ENCODE measurements at places on chromosomes 5 and 9. TPM values are rescaled to one million over a fixed set of nuclear protein-coding genes. Genes with fewer than 3 reads are reported as not detected.

- H3K36me3 ChIP-seq, result no peaks in the 10 kb centered on the region
- DNase-seq, result no peak
- H3K27me3 ChIP-seq, result 0 out of 2 replicates have a peak, but pooled peaks cover 1% of the 10 kb centered on the region
- H3K4me3 ChIP-seq, result no peak overlapping the region
- peaks cover 10% of the 10 kb centered on the region for H3K4me1 ChIP-seq
Measured at GRCh38 chr5:159332800-159333544, 2.7 kb upstream of the IL12B start.

DNA sequence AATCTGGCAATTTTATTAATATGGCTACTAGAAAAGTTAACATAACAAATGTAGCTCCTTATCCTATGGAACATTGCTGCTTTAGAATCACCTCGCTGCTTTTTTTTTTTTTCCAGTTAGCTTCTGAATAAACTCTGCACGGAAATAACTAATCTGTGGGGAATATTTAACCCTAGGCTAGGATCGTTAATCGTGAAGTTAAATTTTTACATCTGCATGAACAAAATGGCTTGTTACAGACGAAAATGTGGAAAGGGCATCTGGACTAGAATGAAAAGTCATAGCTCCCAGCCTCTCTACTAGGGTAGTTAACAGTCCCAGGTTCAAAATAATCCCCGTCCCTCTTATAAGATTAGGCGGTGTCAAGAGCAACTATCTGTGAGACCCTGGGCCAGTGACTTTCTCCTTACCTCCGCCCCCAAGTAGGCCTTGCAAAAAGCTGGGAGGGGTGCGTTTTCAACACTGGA, 470 bp upstream of the SLC22A5 start:
- H3K4me1 ChIP-seq, result peaks cover 8% of the 10 kb centered on the region
- no peaks in the 10 kb centered on the region for H3K36me3 ChIP-seq
- DNase-seq, result no peak
- peak overlapping the region; percentile 84 for H3K4me3 ChIP-seq
- peak overlapping the region; percentile 31 for H3K27ac ChIP-seq

The SEMA6A gene
- 1.9 TPM for total RNA-seq

DNA sequence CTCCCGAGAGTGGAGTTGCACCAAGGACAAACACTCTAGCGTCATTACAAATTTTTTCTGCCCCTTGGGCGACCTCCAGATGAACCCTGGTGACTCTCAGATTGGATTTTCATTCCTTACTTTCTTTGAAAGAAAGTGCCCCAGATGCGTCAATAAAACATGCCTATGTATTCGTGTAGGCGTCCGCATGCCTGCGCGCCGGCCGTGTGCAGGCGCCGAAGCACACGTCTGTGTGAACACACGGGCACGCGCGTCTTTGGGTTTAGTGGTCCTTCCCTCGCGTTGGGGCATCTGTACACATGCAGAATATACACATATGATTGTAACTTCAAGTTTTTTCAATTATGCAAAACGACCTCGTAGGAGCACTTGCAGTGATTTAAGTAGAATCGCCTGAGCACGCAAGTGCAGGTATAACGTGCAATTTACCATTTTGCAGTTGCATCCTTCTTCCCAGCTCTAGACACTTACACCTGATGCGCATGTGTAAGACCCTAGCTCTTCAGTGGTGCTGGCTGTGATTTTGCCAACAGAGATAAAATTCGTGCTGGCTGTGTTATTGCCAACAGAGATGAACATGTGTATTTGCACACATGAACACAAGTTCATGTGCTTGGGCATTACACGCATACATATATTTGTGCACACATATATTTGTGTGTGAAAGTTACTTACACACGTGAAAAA, 1.9 kb upstream of the LHX2 start:
- H3K4me3 ChIP-seq, result no peak overlapping the region
- no peaks in the 10 kb centered on the region for H3K36me3 ChIP-seq
- H3K27me3 ChIP-seq, result no peaks in the 10 kb centered on the region
- no peak overlapping the region for H3K27ac ChIP-seq

DNA sequence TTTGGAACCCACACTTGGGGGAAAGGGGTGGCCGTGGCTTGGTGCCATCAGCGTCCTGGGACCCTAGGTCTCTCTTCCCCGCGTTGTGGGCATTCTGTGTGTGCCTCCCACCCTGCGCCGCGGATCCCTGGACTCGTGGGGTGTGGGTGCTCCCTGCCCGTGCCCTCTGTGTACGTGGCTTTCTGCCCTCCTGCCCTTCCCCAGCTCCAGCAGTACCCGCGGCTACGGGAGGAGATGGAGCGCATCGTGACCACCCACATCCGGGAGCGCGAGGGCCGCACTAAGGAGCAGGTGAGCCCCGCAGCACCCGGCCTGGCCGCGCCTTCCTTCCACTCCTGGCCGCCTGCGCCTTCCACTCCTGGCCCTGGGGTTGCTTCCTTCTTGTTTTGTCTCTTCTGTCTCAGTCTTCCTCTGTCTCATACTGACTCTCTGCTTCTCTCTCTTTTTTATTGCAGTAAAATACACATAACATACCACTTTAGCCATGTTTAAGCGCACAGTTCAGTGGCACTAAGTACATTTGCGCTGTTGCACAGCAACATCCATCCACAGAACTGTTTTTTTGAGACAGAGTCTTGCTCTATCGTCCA, 30.7 kb downstream of the DNM1 start:
- H3K27ac ChIP-seq, result no peak overlapping the region
- no peaks in the 10 kb centered on the region for H3K27me3 ChIP-seq
- H3K36me3 ChIP-seq, result no peaks in the 10 kb centered on the region

DNA sequence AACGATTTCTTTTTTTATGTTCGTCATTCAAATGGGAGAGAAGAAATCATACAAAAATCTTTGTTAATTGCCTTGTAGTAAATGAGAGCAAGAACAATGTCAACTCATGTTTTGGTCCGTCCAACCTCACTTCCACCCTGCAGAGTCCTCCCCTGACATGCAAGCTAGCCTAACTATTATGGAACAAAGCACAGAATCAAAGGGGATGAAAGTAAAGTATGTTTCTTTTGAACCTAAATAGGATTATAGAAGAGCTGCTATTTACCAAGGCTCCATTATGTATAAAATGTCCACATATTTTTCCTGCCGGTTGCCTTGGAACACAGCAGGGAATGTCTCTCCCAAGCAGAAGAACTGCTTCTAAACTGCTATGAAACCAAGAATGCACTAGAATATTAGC, 161.1 kb downstream of the MRPS30 start:
- H3K36me3 ChIP-seq, result no peaks in the 10 kb centered on the region
- no peaks in the 10 kb centered on the region for H3K4me1 ChIP-seq
- DNase-seq, result no peak
- no peak overlapping the region for H3K27ac ChIP-seq
- no peaks in the 10 kb centered on the region for H3K27me3 ChIP-seq
- H3K4me3 ChIP-seq, result no peak overlapping the region

- H3K36me3 ChIP-seq, result no peaks in the 10 kb centered on the region
- DNase-seq, result no peak
- H3K27ac ChIP-seq, result peak overlapping the region; percentile 89
- H3K4me1 ChIP-seq, result peaks cover 55% of the 10 kb centered on the region
- H3K4me3 ChIP-seq, result peak overlapping the region; percentile 65
Measured at GRCh38 chr5:131279204-131279603, 15.4 kb downstream of the CDC42SE2 start.

DNA sequence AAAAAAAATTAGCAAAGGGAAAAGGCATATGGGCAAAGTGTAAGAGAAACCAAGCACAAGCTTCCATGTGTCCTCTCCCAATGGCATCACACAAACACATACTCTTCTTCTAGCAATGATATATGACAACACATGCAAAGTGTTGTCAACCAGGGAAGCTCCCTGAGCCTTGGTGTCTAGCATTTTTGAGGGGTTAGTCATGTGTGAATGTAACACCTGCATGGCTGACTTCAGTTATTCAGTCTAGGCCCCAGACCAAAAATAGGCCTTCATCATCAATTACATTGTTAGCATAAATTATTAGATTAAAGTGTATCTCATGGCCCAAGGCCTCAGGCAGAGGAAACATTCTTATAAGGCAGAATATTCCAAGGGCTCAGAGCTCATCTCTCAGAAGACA, 450.0 kb downstream of the TLE1 start:
- DNase-seq, result no peak
- H3K36me3 ChIP-seq, result no peaks in the 10 kb centered on the region
- no peaks in the 10 kb centered on the region for H3K27me3 ChIP-seq
- H3K27ac ChIP-seq, result no peak overlapping the region
- H3K4me1 ChIP-seq, result no peaks in the 10 kb centered on the region

DNA sequence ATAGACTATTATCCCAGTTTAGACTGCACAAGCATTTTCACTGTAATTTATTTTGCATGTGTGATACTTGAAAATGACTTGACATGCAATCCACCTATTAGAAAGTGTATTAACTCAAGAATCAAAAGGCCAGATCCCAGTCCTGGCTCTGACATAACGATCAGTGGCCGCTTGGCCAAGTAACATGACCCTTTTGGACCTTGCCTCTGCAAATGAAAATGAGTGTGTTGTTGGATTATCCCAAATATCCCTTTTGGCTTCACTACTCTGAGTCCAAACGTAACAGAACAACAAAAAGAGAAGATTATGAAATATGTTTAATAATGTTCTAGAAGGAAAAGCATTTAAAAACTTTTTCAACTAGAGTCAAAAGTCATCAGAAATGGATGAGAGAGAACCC, 19.0 kb downstream of the DMGDH start:
- no peak for DNase-seq
- no peak overlapping the region for H3K4me3 ChIP-seq
- H3K27ac ChIP-seq, result no peak overlapping the region
- no peaks in the 10 kb centered on the region for H3K4me1 ChIP-seq
- no peaks in the 10 kb centered on the region for H3K36me3 ChIP-seq

The ROR2 gene
- not detected for total RNA-seq

GRCh38 chr5:111744455-111744854, 12.5 kb downstream of the NREP start:
- H3K36me3 ChIP-seq, result no peaks in the 10 kb centered on the region
- no peak overlapping the region for H3K27ac ChIP-seq
- no peak overlapping the region for H3K4me3 ChIP-seq
- peaks cover 9% of the 10 kb centered on the region for H3K4me1 ChIP-seq
- no peak for DNase-seq

- H3K4me3 ChIP-seq, result no peak overlapping the region
- H3K4me1 ChIP-seq, result no peaks in the 10 kb centered on the region
- DNase-seq, result no peak
- no peaks in the 10 kb centered on the region for H3K36me3 ChIP-seq
Measured at GRCh38 chr5:177097016-177097985, 10.6 kb downstream of the FGFR4 start.
